T-helper 1 cell (primary cell): ENCODE measurements at places on chromosomes 4 and X.

DNA sequence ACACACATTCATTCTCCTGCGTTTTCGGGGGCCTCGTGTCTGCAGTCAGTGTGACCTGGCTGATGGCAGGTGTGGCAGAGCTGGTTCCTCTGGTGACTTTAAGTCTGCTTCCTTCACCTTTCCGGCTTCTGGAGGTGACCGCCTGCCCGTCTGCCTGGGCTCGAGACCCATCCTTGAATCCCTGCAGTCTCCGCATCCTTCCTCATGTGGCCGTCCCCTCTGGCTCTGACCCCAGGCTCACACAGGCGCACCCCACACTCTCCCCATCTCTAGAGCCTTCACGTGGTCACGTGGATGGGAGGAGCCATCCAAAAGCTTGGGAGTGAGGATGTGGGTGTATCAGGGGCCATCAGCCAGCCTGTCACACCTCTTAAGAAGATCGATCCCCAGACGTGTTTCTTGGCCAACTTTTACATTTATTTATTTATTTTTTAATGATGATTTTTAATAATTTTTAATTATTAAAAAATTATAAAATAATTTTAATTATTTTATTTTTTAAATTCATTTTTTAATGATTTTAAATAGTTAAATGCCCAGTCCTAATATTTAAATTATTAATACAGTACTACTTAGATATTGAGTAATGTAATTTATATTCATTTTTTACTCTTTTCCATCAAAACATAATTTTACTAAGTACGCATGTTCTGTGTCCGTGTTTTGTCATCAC, 20.9 kb downstream of the RGS12 start:
- no peak for DNase-seq

- DNase-seq = no peak
Observed at GRCh38 chr4:11069083-11069482, 359.6 kb downstream of the HS3ST1 start.

DNA sequence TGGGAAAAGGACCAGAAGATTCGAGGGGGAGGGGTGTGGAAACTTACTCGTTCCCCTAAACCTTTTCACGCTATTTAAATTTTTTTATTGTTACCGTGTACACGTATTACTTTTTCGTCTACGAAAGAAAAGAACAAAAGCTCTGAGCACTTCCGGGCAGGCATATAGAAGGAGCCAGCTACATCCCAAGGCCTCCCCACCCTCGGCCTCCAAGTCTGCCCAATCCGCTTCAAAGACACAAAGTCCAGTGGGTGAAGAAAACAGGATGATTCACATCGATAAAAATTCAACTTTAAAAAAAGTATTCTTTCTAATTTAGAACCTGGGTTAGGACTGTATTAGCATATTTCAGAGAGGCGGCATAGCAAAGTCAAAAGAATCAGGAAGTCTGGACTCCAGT, 23.1 kb downstream of the SEL1L3 start:
- no peak for DNase-seq

DNA sequence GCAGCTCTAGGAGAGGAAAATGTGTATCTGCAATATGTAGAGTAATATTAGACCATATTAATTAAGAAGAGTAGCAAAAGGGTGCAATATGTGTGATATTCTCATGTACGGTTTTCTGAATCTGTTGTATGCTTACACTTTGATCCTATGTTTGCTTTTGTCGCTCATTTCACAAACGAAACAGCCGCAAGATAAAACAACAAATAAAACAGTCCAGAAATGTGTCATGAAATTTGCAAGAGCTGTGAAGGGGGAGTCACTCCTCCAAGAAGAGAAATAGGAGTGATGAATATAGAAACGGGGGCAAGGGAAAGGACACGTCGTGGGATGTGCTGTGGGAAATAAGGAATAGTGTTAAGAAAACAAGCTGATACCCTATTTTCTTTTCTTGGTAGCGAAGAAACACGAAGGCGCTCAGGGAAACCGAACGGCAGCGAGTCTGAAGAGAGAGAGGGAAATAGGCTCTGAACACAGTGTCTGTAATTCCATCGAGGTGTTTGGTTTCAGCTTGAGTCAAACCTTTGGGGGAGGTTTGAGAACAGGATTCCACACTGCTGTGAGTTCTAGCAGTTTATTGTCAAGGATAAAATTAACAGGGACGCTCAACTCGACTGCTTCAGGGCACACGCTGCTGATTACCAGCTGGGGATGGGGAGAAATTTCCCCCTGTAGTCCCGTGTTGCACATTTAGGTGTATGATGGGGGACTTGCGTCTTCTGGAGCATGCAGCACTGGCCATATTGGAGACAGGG, 595.6 kb upstream of the TENM3 start:
- DNase-seq = no peak

- no peak for DNase-seq
Observed at GRCh38 chr4:70930530-70931256, 28.5 kb downstream of the MOB1B start.

GRCh38 chr4:4759883-4760282, 99.6 kb upstream of the MSX1 start:
- DNase-seq = no peak

DNA sequence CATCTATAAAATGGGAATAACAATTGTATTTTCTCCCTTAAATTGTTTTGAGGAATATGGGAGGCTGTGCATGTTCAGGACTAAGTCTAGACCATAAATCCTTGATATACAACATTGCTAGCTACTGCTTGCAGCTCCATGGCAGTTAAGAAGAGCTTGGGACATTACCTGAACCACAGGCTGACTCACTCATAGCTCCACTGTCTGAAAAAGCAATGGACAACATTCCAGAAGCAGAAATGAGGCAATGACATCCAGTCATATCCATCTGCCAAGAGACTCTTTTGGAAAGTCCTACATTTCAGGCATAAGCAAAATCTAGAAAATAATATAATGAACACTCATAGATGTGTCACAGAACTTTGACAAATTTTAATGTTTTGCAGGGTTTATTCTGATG, 167.3 kb upstream of the LEF1 start:
- no peak for DNase-seq

GRCh38 chr4:97828646-97829045, 314.6 kb downstream of the STPG2 start:
- no peak for DNase-seq

- no peak for DNase-seq
Observed at GRCh38 chr4:144645631-144646522, at the start of gene HHIP. Gene HHIP (plus strand): TSS chr4:144646156. CDS start chr4:144646676, 520 bp downstream.

GRCh38 chr4:37620176-37620575, 66.0 kb downstream of the RELL1 start:
- no peak for DNase-seq

- no peak for DNase-seq
Observed at GRCh38 chr4:56690393-56690792, 9.3 kb upstream of the HOPX start.

- DNase-seq = peak; percentile 25
Observed at GRCh38 chrX:47358387-47359065, 11.9 kb upstream of the ZNF157 start.

GRCh38 chr4:15007201-15007600, 4.9 kb downstream of the CPEB2 start:
- DNase-seq = no peak

- DNase-seq = no peak
Observed at GRCh38 chr4:121187206-121187605, 23.1 kb upstream of the TNIP3 start.

DNA sequence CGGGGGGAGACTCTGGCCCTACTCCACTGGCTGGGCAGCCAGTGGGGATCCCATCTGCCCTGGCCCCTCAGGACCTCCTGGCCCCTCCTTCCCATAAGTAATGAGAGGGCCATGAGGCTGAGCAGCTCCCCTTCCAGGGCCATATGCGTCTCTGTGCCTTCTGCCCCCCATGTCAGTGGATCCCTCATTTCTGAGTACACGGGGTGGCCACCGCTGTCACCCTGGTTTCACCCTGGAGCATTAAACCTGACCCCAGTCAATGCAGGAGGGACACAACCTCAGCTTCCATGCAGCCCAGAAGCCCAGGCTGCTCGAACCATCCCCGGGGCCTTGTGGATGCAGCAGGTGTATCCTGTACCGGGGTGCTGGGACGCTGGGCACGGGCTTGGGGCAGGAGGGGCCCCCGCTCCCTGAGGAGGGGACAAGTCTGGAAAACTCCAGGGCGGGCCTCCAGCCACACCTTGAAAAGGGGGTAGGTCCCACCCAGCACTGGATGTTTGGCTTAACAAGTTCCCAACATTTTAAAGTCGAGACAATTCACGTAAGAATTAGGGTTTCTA, 24.2 kb downstream of the ATP5ME start:
- DNase-seq = no peak

DNA sequence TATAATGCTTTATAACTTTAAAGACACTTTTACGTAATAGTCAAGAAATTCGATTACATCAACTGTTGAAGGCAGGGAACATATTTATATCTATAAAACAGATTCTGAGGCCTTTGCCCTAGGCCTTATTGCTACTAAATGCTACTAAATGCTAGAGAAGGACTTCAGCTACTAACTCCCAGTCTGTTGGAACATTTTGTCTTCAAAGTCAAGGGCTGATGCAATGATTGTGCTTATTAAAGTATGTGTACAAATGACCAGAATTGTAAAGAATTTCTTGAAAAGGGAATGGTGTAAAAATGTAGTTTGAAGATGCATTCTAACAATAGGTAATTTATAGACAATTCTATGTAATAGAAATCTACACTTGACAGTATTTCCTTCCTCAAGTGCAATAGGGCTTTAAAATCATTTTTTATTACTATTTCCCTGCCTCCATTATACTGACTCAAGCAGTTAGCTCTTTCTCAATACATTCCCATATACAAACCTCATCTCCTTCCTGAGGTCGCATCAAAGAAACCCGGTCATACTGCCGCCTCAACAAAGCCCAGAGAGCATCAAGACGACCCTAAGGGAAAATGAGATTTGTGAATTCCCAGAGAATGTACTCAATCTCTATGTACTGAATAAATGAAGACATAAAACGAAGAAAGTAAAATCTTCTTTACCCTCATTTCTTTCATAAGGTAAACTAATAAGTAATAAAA, 95.7 kb downstream of the ANTXR2 start:
- DNase-seq = no peak

DNA sequence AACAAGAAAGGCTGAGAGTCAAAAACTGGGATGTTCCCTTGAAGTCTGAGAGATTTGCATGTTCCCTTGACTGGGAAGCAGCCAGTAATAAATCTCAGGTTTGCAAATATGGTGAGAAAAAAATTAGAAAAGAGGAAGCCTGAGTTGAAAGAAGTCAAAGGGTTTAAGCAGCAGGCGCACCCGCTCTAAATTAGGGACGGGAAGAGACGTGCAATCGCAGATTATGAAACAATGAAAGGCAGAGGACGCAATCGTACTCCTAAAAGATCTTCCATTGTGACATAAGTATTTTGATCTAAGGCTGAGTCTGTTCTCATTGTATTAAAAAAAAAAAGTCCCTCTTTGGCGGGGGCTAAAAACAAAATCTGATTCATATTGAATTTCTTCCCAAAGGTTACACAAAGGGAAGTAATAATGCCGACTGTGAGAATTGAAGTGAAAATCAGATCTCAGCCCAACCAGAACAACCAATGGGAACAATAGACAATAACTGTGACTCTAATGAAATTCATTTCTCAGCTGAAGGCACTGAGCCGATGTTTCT, 28.2 kb downstream of the SAT1 start:
- no peak for DNase-seq

DNA sequence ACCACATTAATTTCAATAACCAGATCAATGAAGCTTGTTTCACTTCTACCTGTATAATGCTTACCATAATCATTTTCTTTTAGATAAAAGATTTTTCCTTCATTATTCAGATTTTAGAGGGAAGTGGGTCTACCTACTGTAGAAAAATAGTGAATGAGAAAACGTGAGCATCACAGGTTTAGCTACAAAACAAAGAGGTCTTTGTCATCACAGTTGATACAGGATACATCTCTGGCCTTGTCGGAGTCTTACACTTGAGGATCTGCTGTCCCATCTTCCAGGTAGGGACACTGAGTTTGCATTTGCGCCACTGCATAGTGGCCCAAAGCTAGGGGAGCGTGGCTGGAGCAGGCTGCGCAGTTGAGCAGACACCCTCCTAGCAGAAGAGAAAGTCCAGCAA, 710 bp downstream of the CLDN24 start:
- DNase-seq = no peak

DNA sequence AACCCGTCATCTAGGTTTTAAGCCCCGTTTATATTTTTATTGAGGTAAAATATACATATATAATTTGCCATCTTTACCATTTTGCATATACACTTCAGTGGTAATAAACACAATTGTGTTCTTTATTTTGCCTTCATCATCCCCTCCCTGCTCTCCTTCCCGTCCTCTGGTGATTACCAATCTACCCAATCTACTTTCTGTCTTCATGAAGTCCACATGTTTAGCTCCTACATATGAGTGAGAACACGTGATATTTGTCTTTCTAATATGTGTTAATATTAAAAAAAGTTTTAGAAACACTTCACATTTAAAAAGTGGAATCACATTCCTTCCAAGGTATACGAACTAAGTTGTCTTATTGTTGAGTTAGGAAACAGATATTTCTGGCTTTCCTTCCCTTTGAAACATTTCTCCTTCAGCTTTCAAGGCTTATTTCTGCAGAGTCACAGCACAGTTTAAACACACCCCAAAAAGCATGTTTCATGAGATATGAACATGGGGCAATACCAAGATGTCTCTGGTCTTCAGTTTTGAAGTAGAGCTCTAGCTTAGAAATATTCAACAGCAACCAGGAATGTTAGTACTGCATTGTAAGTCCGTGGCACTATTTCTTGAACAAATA, 35.9 kb downstream of the GYPA start:
- no peak for DNase-seq

DNA sequence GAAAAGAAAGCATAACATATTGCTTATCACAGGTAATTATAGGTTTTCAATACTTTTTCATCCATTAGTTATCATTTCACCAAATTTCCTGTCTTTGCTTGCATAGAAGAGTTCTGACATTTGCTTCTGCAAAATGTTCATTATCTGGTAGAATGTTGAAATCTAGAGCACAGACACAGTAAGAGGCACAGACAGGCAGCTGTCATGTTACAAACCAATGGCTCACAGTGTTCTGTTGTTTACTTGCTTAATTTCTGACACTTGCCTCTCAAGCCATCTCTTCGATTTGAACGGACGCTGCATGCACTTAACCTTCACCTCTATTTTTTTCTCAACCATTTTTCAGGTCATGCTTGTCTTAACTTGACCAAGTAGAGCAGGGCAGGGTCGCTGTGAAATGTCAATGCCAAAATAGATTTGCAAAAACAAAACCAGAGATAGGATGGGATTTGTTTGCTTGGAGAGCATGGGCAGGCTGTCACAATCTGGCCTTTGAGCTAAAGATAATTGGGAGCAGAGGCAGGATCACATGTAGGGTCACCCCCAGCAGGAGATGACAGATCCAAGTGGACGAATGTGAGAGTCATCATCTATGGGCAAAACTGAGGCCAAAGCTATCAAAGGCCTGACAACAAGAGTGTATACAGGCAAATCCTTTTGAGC, 292.3 kb downstream of the SMARCA1 start:
- DNase-seq = no peak

- no peak for DNase-seq
Observed at GRCh38 chr4:55386073-55386472, 9.7 kb upstream of the TMEM165 start.

DNA sequence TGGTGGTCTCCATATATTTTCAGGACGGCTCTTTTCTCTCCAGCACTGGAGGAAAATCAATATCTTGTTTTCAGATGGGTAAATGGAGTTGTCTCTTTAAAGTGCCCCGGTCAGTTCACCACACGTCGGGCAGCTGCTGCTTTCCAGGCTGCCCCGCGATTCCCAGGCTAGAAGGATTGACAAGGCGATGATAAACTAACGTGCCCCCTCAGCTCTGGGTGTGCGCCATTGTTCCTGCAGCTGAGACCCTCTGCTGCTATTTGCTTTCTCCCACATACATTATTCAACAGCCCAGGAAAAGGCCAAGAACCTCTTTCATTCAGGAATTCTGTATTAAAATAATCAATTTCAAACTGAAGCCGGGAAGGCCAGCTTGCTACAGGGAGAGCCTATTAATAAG, 254.5 kb downstream of the SOX3 start:
- no peak for DNase-seq
